ENCODE measurements at places on chromosomes 16 and 17. TPM values are rescaled to one million over a fixed set of nuclear protein-coding genes. Genes with fewer than 3 reads are reported as not detected.
A peak's percentile ranks its signal among the peaks of the same experiment; 100 is the strongest.

The LIG3 gene
- 28.0 TPM for total RNA-seq

GRCh38 chr17:48237456-48237855, 129.9 kb downstream of the SNX11 start:
- no peak for DNase-seq

DNA sequence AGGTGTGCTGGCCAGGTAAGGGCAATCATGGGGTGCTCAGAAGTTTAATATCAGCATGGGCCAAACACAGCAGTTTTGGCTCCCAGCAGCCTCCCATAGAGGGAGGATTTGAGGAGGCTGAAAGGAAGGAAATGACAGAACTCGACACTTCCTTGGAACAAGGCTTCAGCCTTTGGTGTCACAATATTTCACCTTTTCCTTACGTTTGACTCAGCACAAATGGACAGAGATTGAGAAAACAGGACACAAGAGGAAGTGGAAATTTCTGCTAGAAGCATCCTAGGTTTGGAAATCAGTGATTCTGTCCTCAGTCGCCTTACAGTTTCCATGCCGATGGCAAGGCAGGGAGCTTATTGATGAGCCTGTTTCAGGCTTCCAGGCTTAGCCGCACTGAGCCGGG, 181.4 kb downstream of the MAF start:
- no peak for DNase-seq

DNA sequence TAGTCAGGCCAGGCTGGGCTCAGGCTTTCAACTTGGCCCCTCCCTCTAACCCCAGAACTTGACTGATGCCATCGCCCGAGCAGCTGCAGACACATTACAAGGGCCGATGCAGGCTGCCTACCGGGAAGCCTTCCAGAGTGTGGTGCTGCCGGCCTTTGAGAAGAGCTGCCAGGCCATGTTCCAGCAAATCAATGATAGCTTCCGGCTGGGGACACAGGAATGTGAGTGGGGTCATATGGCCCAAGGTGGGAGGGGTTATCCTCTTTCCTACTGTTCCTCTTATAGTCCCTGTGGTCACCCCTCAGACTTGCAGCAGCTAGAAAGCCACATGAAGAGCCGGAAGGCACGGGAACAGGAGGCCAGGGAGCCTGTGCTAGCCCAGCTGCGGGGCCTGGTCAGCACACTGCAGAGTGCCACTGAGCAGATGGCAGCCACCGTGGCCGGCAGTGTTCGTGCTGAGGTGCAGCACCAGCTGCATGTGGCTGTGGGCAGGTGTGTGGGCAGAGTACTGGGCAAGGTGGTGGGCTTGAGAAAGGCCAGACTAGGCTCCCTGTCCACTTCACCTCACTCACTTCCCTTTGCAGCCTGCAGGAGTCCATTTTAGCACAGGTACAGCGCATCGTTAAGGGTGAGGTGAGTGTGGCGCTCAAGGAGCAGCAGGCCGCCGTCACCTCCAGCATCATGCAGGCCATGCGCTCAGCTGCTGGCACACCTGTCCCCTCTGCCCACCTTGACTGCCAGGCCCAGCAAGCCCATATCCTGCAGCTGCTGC, 2.1 kb upstream of the NRN1L start:
- DNase-seq: no peak

The FAM171A2 gene
- 1.4 TPM for total RNA-seq

The SKAP1 gene
- not detected for total RNA-seq

DNA sequence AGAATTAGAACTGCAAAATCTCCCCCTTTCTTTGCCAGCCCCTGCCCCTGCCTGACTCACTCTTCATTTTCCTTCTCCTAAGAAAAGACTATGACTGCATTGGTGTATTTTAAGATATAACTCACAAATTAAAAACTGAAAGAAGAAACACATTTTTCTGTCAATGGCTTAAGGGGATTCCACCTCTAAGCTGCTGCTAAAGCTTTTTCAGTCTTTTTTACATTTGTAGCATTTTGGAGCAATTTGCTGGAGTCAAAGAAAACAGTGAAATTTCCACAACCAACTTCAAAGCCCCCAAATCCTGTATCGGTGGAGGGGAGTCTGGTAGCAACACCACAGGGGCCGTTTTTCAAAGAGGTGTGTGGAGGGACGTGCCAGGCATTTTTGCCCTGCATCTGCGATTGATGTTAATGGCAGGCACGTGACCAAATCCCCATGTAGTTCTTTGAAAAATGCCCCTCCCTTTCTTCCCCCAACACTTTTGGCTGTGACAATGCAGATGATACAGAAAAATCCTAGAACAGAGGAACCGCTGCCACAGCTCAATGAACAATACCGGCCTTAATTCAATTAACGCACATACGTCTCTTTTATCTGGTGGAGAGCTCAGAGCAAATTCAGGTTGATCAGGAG, 28.5 kb downstream of the MAF start:
- DNase-seq: no peak

DNA sequence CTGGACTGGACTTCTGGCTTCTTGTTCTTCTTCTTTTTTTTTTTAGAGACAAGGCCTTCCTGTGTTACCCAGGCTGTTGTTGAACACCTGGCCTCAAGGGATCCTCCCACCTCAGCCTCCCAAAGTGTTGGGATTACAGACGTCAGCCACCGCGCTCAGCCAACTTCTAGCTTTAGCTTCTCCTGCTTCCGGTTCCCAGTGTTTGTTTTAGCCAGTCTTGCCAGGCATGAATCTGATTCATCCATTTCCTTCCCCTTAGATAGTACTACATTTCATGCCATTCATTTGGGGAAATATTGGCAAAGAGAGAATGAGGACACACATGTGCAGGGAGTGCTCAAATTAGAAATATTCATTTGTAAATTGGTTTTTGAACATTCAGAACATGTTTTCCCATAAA, 12.1 kb upstream of the NDUFAB1 start:
- no peak for DNase-seq

The KRT32 gene
- not detected for total RNA-seq

DNA sequence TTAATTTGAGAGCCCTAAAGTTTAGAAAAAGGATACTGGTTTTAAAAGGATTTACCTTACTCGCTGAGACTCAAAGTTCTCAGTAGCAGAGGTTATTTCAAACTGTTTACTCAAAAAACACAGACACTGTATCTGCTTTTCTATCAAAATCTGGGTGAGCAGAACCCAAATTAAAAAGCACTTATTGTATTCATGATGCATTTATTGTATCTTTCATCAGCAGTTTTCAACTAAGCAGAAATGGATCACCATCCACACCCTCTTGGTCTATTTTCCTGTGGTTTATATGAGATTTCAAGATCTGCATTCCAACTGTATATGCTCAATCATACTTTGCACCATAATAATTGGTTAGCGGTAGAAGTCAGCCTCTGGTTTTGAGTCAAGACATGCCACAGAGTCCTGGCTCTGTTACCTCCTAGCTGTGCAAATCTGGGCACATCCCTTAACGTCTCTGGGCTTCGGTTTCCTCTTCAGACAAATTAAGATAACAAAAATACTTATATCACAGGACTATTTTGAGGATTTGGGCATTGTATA, 109.5 kb downstream of the ASIC2 start:
- peak; percentile 77 for DNase-seq

DNA sequence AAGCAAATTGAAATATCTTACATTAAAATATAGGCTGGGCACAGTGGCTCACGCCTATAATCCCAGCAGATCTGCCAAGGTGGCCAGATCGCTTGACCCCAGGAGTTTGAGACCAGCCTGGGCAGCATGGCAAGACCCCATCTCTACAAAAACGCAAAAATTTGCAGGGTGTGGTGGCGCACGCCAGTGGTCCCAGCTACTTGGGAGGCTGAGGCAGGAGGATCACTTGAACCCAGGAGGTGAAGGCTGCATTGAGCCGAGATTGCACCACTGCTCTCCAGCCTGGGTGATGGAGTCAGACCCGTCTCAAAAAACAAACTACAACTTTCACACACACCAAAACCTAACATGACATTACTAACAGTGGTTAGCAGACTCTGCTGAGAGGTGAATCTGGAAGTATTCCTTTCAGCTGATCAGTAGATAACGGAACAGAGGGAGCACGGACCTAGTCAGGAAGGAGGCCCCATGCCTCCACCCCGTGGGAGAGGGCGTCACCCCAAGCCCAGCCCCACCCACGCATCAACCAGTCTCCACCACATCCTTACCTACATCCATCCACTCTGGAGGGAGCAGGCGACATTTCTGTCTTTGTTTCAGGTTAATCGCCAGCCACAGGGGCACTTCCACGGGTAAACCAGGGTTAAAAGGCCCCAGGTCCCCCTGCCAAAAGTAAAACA, 1.7 kb downstream of the GINS2 start:
- no peak for DNase-seq

- DNase-seq: no peak
Measured at GRCh38 chr16:2244926-2245795, 6.2 kb downstream of the ECI1 start.

- DNase-seq: no peak
Measured at GRCh38 chr16:10266809-10267208, 84.6 kb upstream of the GRIN2A start.

- no peak for DNase-seq
Measured at GRCh38 chr17:69712801-69713311, 298.4 kb downstream of the MAP2K6 start.

GRCh38 chr17:28261219-28261618, 57.8 kb upstream of the TMEM97 start:
- no peak for DNase-seq

- no peak for DNase-seq
Measured at GRCh38 chr17:29225396-29225795, 21.3 kb upstream of the CRYBA1 start.
